Activated T-cell treated with anti-CD3 and anti-CD28 coated beads for 1 hour (primary cell): ENCODE measurements at places on chromosomes 6 and 20.

- no peak for DNase-seq
Measured at GRCh38 chr20:44017905-44018258, 103.2 kb downstream of the TOX2 start.

DNA sequence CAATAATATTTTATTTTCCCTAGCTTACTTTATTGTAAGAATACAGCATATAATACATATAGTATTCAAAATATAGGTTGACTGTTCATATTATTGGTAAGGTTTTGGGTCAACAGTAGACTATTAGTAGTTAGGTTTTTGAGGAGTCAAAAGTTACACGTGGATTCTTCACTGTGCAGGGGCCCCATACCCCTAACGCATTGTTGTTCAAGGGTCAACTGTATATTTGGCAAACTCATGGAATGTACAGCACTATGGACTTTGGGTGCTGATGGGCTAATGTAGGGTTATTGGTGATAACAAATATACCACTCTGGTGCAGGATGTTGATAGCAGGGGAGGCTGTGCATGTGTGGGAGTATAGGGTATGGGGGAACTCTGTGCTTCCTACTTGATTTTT lies 397.2 kb downstream of the BCKDHB start:
- DNase-seq = no peak

- DNase-seq = no peak
Measured at GRCh38 chr6:157653521-157653920, 169.5 kb upstream of the SNX9 start.

- DNase-seq = no peak
Measured at GRCh38 chr6:51630011-51630410, 457.4 kb downstream of the PKHD1 start.

DNA sequence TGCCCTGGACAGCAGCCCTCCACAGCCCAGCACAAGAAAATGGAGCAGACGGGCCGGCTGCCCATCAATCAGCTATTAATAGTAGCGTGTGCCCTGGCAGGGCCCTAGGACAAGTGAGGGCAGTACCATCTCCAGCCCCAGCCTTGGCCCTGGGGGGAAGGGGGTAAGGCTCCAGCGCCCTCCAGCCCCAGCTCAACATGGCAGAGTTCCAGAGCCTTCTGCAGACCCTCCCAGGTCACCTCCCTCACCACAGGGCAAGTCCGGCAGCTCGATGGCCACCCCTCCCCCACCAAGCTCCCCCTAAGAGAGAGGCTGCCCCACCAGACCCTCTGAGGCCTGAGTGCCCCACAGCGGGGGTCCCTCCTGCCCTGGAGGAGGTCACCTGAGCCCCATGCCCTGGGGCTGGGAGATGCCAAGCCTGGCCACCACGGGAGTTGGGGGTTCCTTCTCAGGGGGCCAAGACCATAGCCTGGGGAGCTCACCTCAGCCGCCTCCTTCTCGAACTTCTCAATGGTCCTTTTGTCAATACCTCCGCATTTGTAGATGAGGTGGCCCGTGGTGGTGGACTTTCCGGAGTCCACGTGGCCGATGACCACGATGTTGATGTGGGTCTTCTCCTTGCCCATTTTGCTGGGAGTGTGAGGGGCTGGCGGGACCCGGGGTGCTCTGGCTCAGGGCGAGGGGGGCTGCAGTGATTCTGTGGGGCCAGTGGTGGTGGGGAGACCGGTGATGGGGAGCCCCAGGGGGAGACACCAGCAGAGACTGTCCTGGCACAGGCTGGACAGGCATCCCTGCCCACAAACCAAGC lies 1.5 kb downstream of the EEF1A2 start:
- DNase-seq = no peak

GRCh38 chr6:16743664-16744210 lies 17.5 kb downstream of the ATXN1 start:
- DNase-seq = no peak

DNA sequence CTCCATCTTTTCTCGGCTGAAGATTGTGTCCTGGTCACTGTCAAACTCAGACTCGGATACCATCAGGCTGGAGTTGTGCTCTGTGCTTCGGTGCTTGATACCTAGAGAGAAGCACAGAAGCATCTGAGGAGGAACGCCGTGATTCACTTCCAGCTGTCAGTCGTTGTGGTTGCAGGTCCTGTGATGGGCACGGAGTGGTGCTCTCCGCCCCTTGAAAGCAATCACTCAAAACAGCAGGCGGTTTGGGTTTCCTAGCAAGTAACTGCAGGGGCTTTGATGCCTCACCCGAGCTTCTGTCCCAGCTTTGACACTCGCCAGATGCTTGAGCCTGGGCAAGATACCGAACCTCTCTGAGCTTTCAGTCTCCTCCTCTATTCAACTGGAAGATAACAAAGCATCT lies 52.5 kb downstream of the ALDH5A1 start:
- no peak for DNase-seq

DNA sequence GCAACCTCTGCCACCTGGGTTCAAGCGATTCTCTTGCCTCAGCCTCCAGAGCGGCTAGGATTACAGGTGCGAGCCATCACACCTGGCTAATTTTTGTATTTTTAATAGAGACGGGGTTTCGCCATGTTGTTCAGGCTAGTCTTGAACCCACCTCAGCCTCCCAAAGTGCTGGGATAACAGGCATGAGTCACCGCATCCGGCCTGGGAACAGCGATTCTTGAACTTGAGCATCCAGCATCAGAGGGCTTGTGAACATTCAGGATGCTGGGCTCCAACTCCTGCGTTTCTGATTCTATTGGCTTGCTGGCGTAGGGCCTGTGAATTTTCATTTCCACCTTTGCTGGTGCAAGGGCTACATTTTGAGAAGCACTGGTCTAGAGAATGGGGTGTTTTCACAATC lies 24.5 kb upstream of the PIM1 start:
- DNase-seq = no peak

GRCh38 chr6:100078509-100078908 lies 84.5 kb upstream of the MCHR2 start:
- no peak for DNase-seq

DNA sequence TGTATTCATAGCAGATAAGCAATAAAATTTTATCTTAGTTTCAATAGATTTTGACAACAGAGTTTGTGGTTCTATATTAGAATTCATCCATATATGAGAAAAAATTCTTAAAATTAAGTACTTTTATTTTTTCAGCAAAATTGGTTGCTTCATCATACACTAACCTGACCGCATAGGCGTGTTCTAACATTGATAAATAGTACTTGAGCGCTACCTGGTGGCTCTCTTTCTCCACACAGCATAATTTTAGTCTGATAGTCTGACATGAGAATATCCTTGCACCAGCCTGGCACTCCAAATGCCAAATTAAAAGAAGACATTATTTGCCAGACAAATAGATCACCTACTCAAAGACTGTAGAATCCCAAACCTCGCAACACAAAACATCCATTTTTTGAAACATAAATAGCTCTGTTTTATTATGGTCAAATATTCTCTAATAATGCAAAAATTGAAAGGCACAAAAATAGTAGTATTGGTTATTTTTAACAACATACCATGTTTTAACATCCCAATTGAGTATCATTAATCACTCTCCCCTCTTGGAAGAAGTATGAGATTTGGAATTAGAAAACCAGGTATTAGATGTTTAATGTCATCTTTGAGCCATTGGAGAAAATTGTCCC lies 33.0 kb upstream of the FILIP1 start:
- peak; percentile 21 for DNase-seq

GRCh38 chr6:27551607-27552006 lies 78.7 kb upstream of the ZNF184 start:
- DNase-seq = no peak

- DNase-seq = no peak
Measured at GRCh38 chr20:49323622-49324238, 45.9 kb upstream of the ZNFX1 start.

GRCh38 chr6:50602292-50602691 lies 111.0 kb upstream of the TFAP2D start:
- DNase-seq = no peak

- no peak for DNase-seq
Measured at GRCh38 chr20:23212011-23212410, 125.9 kb upstream of the CD93 start.

DNA sequence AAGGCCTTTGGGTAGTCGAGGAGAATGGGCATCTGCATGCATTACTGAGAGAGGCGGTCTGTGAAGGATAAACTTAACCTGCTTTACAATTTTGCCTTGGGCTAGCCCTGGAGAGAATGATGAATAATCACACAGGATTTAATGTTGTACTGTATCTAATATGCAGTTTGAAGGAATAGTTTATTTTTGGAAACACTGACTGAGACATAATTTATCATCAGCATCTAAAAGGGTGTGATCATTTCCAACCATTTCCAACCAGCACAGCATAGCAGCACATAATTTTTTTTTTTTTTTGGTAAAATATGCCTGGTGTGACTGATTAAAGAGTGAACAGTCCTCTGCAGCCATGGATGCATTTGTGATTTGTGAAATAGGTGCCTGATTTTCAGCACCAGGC lies 519.5 kb downstream of the PHF3 start:
- no peak for DNase-seq

DNA sequence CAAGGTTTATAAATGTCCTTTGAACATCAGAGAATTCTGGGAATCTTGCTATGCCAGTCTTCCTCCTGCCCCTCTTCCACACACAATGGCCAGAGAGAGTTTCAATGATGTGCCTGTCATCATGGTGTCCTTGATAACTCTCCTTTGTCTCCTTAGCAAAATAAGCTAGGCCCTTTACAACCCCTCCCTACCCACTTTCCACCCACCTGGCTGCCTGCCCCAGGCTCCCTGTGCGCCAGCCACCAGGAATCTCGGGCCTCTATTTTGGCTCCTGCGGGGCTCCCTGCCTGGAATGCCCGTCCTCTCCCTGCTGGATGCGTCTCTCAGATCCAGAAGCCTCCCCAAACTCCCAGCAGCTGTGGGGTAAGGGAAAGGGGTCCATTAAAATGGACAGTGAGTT lies 60.9 kb downstream of the NCR2 start:
- DNase-seq = no peak

GRCh38 chr6:79868098-79868722 lies 79.1 kb downstream of the ELOVL4 start:
- no peak for DNase-seq

- DNase-seq = no peak
Measured at GRCh38 chr6:24255676-24256075, 102.2 kb downstream of the DCDC2 start.

- no peak for DNase-seq
Measured at GRCh38 chr6:47278545-47278944, 31.2 kb downstream of the TNFRSF21 start.
